ENCODE measurements at places on chromosomes 4 and X. TPM values are rescaled to one million over a fixed set of nuclear protein-coding genes. Genes with fewer than 3 reads are reported as not detected.

ITGB1BP2 gene
- total RNA-seq = 8.9 TPM

HHIP gene
- 2.8 TPM for total RNA-seq

GLUD2 gene
- 2.5 TPM for total RNA-seq

GPR143 gene
- 3.7 TPM for total RNA-seq

TBX22 gene
- total RNA-seq = 0.18 TPM

F9 gene
- not detected for total RNA-seq

CFI gene
- 21.3 TPM for total RNA-seq

DNA sequence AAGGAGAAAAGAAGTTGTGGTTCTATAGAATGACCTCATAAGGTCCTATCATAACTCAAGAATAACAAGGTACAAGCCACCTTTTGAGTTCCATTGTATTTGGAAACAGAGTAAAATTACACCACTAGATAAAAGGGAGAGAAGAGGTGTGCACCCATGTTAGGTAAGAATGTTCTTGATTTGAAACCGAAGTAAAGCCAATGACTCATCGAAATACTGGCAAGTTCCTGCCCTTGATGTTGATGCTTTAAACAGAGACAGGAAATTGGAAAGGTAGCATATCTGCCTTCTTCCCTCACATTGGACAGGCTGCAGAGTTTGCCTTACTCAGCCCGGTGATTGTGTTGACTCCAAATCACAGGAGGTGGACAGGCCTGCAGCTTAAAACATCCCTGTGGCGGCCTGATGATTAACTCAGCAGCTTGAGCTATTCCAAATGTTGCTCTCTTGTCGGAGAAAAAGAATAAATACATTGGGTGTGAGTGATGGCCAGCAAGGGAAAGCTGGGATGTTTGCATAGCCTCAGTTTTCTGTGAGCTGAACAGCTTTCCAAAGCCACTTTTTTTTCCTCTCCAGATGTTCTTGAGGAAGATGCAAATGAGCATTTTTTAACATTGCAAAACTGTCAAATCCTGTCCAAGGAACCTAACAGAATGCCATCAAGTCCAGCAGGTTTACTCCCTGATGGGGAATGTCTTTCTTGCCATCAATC lies 321.1 kb downstream of the NKX6-1 start:
- DNase-seq = no peak

DNA sequence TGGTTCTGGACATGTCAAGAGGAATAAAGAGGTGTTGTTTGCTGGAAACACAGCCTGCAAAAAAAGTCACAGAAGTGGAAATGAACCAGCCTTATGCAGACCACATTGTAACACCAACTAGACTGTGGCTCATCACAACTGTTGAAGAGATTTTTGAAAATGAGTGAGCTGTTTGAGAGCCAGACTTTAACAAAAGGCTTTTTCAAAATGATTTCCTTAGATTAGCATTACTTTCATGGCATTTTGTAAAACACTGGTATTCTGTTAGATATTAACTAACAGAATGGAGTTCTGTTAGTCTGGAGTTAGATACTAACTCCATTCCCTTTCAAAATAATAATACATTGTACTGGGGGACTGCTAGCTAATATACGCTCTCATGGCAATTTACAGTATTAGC lies 60.6 kb upstream of the GABRA2 start:
- no peak for DNase-seq

DNA sequence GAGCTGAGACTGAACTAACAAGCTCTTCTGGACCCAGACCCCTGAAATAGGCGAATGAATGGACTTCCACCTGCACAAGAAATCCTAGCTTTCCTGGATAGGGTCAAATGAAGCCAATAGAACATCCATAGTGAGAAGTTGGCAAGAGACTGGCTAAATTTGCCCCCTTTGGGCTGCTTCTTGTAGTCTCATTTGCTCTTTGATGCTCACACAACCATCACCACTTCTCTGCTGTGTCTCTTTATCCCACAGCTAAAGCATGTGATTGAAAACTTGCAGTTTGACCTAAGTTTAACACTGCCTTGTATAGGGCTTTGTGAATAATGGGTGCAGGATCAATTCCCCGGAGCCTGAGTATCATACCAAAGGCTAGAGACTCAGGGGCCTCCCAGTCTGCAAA lies 38.2 kb downstream of the NLGN3 start:
- no peak for DNase-seq

- DNase-seq = no peak
These were observed 202.1 kb downstream of the OR13H1 start for GRCh38 chrX:131745942-131746489.

- DNase-seq = no peak
These were observed 111.2 kb downstream of the GLRA3 start for GRCh38 chr4:174717828-174718227.

GRCh38 chr4:10625131-10625530 lies 59.4 kb downstream of the CLNK start:
- no peak for DNase-seq
